ENCODE measurements at places on chromosomes 1 and 21. TPM values are rescaled to one million over a fixed set of nuclear protein-coding genes. Genes with fewer than 3 reads are reported as not detected.

Gene GNAT2
- polyA plus RNA-seq, result 0.23 TPM

Gene CACHD1
- polyA plus RNA-seq, result 1.6 TPM

Gene PRKAA2
- 0.21 TPM for polyA plus RNA-seq

Gene RPF1
- polyA plus RNA-seq, result 31.7 TPM

Gene OR6K3
- polyA plus RNA-seq, result not detected

Gene CLCA1
- polyA plus RNA-seq, result 0.05 TPM
